ENCODE measurements at places on chromosomes 1 and 21.

DNA sequence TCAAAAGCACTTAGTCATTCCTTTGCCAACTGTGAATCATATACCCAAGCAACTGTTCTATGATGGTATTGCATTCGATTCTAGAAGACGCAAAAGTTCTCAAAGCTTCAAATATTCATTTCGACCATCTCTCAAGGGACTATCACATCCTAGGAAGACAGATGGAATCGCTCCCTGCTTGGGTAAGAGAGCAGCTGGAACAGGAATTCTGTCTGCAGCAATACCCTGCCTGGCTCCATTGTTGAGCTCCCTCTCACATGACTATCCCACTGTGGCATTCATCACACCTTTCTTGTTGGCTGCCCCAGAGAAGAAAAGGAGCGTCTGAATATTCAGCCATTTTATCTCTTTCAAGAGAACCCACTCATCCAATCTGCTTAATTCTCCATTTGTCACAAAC lies 397.7 kb downstream of the NTNG1 start:
- DNase-seq = peak; percentile 37

DNA sequence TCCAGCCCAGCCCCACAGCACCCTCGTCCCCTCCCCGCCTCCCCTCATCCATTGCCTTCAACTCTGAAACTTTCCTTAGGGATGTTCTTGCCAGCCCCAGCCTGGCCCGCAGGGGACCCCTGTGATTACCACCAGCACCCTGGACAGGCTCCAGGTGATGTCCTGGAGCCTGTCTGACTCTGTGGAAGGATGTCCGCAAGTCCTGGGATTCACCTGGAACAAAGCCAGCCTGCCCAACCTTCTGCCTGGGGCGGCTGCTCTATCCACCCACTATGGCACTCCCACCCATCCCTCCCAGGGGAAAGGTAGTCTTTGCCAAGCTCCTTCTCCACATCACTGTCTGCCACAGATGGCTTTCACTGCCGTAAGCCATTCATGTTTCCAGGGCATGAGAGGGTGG lies 24.4 kb upstream of the PTPRF start:
- no peak for DNase-seq

- no peak for DNase-seq
Measured at GRCh38 chr1:175683491-175684298, 59.7 kb downstream of the TNR start.

DNA sequence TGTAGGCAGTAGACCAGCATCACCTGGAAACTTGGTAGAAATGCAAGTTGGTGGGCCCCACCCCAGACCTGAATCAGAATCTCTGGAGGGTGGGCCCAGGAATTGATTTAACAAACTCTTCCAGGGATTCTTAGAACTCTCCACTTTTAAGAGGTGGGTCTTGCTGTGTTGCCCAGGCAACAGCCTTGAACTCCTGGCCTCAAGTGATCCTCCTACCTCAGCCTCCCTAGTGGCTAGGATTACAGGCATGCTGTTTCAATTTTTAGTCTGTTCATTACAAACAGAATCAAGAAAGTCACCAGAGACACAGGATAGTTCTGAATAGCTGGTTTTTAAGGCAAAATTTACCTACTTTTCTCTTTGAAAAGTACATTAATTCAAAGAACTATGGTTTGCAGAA lies 31.2 kb downstream of the NCF2 start:
- no peak for DNase-seq

DNA sequence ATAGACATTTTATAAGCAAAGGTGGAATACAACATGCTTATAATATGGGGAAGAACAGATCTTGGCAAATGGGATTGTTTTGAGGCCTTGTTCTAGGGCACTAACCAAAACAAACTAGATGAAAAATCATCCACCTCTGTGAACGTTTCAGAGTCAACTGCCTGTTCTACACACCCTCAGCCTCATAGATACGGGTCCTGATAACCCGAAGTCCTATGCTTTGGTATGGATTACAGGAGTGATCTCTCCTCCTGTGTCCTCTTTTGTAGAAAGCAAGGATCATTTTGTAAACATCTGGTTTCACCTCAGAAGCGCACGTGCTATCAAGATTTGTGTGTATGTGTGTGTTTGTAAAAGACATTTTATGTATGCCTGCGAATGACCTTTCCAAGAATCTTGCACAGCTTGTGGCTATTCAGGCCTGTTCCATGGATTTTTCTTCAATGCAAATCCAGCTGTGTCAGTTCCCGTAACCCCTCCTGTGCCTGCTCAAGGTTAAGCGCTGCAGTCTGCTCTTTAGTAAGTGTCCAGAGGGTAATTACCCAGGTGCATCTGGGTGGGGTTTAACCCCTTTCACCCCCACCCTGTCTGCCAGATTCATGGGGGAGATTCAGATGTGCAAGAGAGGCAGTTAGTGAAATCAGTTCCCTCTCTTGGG lies 132.4 kb downstream of the ROR1 start:
- DNase-seq = no peak

- DNase-seq = peak; percentile 74
Measured at GRCh38 chr1:107135463-107135862, 5.4 kb upstream of the NTNG1 start.

- DNase-seq = peak; percentile 92
Measured at GRCh38 chr1:210438928-210439841, 110.5 kb downstream of the HHAT start.

GRCh38 chr1:15515022-15515663 lies 8.9 kb downstream of the CASP9 start:
- DNase-seq = no peak

All from mesendoderm (in vitro differentiated cells).